T follicular helper cell (primary cell): ENCODE measurements at places on chromosomes 3 and 15.

DNA sequence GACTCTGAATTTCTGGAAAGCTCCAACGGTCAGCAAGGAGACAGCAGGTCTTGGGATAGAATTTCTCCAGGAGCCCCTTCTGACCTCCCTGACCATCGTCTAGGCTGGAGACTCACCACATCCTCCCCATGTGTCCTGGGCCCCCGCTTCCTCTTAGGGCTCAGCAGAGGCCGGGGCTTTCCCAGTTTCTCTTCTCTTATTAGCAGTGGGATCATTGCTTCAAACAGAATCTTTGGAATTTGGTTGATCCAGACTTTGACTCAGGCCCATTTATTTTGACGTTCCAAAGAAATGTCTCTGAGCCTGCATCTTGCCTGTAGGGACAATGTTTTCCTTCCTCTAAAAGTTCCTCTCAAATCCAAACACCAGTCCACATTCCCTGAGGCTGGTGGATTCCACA lies 38.4 kb upstream of the SLC6A6 start:
- DNase-seq, result no peak

GRCh38 chr3:21043139-21043538 lies 707.9 kb downstream of the ZNF385D start:
- DNase-seq, result no peak

GRCh38 chr3:116265976-116266584 lies 179.2 kb downstream of the LSAMP start:
- no peak for DNase-seq

GRCh38 chr3:66692766-66693150 lies 191.9 kb upstream of the LRIG1 start:
- DNase-seq, result no peak

DNA sequence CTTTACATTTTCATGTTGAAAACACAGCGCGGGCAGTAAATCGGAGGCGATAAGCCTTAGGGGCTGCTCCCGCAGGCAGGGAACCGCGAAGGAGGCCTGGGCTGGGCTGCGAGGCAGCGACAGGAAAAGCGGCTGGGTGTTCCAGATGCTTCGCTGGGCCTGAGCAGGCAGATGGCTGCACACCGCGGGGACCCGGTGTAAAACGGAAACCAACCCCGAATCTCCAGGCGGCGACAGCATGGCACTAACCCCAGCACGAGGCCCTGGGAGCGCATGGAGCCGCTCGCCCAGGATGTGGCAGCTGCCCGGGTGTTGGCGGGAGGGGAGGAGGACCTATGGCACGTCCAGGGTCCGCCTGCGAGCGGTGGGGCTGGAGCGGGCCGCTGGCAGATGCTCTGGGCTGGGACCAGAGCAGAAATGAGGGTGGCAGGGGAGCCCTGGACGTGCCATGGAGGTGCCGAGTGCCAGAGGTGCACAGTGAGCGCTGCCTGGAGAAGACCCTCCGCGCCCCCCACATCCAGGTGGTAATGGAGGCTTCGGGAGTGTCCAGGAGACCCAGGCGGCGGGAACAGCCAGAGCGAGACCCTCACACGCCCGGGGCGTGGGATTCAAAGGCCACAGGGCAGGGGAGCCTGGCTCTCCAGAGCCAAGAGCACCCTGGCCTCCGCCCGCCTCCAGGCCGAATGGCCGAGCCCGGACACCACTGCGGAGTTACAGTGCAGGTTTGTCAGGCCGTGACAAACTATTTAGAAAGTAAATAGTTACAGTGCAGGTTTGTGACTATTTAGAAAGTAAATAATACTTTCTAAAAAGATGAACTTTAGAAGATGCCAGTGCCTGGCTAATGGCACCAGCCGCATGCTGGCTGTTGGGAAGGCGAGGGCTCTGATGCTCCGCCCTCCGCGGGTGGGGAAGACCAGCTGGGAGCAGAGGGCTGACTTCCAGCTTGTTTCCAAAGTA lies 293.6 kb downstream of the OCA2 start:
- no peak for DNase-seq

DNA sequence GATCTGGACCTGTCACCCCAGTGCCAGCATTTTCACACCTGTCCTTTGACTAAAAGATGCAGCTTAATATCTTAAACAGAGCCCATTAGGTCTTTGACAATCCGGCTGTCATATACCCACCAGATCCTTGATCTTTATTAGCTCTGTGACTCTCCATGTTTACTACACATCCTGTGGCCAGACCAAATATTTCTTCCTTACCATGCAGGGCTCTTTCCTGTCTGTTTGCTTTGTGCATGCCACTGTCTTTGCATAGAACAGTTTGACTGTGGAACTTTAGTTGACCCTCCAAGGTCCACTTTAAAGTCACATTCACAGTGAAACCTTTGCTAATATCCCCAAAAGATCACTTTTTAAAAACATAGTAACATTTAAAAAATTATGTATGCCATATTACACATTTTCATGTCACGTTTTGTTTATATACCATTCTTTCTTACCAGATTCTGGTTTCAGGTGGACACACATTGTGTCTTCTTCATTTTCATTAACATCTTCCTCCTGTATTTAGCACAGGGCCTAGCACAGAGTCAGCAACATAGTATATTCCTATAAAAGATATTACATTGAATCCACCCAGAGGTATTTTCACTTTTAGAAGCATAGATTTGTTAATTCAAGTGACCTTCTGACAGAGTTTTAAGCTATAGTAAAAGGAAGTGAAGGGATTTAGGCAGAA lies 95.8 kb downstream of the RAP2B start:
- no peak for DNase-seq

DNA sequence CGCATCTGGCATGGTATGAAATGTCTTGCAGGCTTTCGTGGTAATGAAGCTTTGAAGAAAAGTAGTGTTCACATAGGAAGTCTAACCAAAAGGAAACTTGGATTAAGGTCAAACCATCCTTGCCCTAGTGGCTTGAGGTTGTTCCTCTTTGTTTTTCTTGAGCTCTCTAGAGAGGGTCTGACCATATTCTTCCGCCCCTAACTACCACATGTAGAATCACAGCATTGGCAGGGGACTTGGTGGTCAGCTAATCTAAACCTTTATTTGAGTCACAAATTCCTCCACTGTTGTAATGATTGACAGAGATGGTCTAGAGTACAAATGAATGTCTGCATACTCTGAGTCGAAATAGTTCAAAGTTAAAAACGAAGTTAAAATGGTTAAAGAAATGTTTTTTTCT lies 39.1 kb upstream of the PHLDB2 start:
- DNase-seq, result no peak

GRCh38 chr3:39407773-39408492 lies 1.4 kb downstream of the RPSA start:
- DNase-seq, result no peak

DNA sequence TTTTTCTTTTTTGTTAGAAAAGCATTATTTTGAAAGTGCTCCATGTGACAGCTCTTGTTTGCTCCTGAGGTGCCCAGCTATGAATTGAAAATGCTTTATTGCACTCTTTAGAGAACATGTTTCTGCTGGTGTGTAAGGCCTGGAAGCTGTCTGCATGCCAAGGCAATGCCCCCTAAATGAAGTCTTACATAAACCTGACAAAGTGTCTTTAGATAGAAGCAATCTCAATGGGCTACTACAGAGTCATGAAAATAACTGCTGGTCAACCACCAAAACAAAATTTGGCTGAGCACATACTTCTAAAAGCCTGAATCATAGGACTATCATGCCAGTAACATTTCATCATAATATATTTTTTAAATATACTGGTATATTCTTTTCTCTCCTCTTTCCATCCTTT lies 178.7 kb downstream of the THRB start:
- no peak for DNase-seq

DNA sequence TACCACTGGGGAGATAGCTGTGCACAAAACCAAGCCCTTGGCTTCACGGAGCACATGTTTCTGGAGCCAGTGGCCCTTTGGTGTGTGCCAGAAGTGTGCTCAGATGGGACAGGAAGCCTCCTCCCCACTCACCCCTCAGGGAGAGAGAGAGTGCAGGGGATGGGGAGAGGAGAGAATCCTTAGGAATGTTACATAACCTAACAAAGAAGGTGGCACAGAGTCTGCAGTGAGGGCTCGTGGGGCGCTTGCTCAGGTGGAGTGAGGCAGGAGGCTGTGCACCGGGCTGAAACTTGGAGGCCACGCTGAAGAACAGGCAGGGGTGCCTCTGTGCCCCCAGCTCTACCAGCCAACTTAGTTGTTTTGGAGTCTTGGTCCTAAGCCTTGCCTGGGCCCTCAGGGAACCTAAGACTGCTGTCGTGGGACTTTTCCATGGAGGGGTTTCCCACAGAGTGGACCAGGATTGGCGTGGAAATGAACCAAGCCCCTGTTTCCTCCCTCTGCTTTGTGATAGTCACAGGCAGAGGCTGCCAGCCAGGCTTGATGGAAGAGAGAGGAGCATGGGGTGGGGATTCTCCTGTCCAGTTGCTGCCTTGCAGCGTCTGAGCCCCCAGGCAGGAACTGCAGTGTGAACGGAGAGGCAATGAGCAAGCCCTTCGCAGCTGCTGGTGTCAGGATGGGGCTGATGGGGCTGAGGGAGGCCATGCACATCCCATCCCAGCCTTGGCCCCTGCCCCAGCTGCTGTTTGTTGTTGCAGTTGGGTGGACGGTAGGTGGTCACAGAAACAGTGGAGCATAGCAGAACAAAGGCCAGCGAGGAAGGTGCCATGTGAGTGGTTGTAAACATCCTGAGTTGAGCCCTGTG lies 32.7 kb downstream of the PDIA5 start:
- no peak for DNase-seq

DNA sequence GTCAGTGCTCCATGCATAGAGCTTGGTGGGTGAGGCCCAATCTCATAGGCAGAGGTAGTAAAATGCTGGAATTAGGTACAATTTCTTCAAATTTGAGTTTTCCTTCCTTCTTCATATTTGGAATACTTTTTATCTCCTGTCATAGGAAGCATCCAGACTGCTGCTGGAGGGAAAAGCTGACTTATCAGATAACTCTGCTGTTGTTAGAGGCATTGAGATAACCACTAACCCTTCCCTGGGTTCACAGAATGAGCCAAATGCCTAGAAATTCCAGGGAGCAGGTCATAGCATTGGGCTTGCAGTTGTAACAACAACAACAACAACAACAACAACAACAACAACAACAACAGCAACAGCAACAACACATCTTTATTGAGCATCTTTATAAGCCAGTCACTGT lies 332.7 kb downstream of the PDCD6IP start:
- no peak for DNase-seq

- DNase-seq, result no peak
These were observed 28.4 kb upstream of the PIK3CB start for GRCh38 chr3:138862924-138863775.
